ENCODE measurements at places on chromosomes 6 and 20. TPM values are rescaled to one million over a fixed set of nuclear protein-coding genes. Genes with fewer than 3 reads are reported as not detected.

The TMEM151B gene
- polyA plus RNA-seq, result 0.60 TPM

The NKAPL gene
- 2.9 TPM for polyA plus RNA-seq

The SLC22A2 gene
- 14.5 TPM for polyA plus RNA-seq

The LTA gene
- 0.13 TPM for polyA plus RNA-seq

The METTL24 gene
- 14.4 TPM for polyA plus RNA-seq

The PTPN1 gene
- polyA plus RNA-seq, result 31.1 TPM

The CRISP3 gene
- polyA plus RNA-seq, result 0.55 TPM

The TXNDC5 gene
- 102 TPM for polyA plus RNA-seq

The HTR1E gene
- polyA plus RNA-seq, result 1.0 TPM
